ENCODE measurements at places on chromosomes 7 and 10.

GRCh38 chr10:31958856-31959255 is 30.2 kb upstream of the ARHGAP12 start:
- DNase-seq: no peak

DNA sequence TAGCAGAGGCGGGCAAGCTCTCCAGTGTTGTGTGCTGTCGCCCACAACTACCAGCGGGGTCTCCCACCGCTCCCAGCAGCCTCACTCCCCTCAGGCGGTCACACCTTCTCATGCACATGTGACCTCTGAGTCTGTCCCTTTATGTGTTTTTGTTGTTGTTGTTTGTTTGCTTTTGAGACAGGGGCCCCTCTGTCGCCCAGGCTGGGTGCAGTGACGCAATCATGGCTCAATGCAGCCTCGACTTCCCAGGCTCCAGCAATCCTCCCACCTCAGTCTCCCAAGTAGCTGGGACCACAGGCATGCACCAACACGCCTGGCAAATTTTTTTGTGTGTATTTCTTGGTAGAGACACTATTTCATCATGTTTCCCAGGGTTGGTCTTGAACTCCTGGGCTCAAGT is 1.5 kb downstream of the CPSF4 start:
- DNase-seq: no peak

DNA sequence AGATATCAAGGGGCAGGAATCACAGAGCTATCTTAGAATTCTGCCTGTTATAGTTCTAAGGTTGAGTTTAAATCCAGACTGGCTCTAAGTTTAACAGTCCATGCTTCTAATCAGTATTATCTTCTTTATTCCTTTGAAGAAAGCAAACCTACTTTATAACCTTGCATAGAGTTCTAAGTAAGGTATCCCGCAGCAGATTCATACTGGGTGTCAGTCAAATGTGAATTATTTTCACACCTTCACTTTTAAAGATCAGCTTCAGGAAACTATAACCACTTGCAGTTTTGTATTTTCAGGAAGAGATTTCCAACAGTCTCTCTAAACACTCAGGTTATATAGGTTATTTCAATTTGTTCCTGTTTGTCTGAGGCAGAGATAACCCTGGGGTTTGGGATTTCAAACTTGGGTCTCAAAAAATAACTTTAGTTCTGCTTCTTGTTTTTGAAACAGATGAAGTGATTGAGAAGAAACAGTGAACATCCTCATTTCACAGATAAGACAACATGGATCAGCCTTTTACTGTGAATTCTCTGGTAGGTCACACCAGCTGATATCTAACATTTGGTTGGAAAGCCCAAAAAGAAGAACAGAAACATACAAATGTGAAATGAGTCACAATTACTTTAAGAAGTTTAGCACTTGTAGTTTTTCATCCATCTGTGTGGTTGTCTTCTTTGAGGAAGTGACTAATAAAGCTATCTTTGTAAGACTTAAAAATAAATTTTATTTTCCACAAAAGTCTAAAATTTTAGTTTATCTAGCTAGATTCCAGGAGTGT is 21.4 kb downstream of the STAMBPL1 start:
- DNase-seq: no peak

DNA sequence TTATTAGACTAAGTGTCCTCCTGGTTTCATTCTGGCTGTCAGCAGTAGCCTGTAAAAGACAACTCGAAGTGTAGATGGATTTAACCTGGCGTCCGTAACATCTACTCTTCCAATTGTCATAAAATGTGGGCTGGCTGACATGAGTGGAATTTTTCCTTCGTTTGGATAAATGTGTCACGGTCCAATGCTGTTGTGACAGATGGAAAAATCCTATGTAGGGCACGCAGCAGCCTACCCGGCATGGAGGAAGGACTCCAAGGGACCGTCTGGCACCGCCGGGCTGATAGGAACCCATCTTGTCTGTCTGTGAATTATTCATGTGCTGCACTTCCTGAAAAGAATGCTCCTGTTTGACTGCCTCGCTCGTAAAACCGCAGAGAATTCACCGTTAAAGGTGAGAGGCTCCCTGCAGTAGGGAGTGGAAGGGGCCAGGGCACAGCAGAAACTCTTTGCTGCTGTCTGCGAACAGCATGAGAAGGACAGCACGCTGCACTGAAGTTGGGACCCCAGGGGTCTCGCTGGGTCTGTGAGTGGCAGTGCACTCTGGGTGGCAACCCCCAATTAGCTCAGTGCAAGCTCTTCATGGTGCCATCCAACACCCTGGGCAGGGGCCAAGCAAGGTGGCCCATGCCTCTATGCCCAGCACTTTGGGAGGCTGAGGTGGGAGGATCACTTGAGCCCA is 1.6 kb upstream of the ORAI2 start:
- no peak for DNase-seq

- DNase-seq: no peak
Measured at GRCh38 chr7:80453699-80454340, 58.0 kb downstream of the GNAT3 start.

DNA sequence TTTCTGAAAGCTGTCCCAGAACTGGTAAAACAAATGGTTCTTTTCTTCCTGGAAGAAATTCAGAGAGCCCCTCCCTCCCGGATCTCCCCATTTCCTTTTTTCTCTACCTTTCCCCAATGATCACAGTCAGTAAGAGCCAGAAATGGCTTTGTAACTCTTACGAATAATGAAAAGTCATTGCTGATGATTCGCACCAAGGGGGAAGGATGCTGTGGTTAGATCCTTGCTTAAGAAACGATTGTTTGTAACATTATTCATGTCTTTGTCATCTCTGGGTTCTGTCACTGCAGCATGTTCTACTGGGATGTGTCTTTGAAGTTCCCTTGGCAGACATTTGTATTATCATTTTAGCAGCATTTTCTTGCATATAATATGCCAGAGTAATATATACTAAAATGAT is 138.9 kb downstream of the CACNB2 start:
- DNase-seq: no peak

DNA sequence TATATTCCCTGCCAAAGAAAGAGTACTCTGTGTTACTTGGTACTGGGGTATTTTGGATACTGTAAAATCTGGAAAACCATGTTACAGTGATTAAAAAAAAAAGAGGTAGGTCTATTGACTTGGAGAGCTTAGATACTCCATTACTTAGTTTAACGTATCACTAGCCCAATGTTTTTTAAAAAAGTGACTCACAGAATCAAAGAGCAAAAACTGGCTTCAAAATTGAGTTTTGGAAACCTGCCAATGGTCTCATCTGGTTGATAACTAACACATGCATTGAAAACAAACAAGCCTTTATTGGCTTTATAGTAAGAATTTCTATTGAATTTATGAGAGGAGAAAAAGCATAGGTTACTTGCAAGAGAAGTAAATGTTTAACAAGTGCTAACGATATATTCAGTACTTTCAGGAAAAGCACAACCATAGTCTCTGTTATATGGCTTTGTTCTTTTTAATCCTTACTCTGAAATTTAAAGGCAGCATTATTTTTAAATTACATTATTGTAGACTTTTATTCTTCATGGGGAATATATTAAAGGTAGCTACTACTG is 563.3 kb upstream of the SORCS1 start:
- DNase-seq: no peak

DNA sequence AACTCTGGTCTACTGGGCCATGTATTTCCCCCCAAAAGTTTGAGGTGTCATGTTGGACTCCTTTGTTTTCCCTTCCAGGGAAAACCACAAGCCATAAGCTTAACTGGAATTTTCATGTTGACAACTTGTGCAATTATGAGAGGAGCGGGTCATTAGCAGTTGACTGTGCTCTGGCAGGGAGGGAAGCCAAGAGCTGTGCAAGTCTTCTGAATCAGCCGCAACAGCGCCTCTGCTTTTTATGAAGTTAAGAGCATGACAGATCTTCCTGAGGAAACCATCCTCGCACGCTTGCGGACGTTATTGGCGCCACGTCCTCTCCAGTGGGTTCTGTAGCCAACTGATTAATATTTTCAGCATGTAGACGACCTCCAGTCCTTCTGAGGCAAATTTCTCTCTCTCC is 148.7 kb upstream of the MKI67 start:
- no peak for DNase-seq

DNA sequence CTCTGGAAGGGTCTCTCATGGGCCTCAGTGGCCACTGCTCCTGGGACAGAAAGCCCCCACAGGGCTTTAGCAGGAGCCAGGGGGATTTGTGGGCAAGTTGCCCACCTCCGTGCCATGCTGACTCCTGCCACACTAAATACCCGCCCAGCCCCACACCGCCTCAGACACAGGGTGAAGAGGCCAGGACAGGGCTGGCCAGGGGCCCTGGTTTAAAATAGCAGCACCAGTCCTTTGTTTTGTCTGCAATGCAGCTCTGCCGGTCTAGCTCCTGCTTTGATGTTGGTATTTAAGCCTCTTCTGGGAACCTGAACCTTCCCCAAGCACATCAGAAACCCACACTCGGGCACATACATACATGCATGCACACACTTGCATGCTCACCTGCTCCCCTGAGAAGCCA is 14.4 kb upstream of the TNRC18 start:
- DNase-seq: no peak

- no peak for DNase-seq
Measured at GRCh38 chr7:119936836-119937235, 336.1 kb upstream of the KCND2 start.

DNA sequence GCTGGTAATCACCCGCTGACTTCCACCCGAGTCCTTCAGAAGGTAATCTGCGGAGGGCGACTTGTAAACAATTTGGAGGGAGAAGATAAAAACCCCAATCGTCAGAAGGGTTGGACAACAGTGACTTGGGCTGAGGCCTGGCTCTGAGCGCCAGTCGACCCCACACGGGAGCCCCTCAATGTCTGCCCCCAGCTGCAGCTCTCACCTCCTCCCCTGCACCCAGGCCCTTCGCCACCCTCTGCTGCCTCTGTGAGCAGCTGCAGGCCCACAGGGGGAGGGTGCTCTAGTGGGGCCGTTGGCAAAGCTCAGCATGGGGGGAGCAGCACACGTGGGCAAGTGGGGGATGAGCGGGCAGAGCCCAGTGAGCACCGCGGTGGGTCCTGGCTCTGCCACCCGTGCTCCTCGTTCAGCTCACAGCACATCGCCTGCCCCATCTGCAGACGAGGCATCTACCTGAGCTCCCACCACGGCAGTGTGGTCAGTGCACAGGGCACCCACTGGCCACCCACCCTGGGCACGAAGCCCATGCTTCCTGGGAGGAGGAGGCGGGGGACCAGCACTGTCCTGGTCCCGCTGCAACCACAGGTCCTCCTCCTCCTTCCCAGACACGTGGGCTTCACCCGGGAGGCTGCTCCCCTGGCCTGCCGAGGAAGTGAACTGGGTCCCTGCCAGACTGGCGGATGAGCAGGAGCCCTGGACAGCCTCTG is 280.5 kb downstream of the ELFN1 start:
- no peak for DNase-seq

DNA sequence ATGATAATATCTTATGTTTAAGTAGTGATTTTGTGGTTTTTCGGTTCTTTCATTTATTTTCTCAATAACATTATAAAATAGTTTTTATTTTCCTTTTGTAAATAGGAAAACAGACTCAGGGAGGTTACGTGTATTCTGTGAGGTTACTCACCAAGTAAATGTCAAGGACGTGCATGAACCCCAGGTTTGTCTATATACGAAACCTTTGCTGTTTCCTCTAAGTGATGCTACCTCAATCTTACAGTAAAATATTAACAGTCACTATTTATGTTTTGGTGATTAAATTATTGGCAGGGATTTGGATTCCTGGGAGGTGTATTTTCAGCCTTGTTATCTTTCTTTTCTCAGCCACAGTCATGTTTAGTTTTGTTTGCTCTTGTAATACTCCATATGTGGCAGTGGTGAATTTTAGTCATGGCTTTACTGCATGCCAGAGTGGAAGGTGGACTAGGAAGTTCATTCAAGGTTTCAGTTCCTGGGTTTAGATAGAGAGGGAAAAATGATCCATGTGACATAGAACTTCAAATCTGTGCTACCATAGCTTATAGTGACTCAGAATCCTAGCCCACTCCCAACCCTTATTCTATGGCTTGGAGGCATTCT is 139.9 kb downstream of the ARL4A start:
- DNase-seq: no peak

DNA sequence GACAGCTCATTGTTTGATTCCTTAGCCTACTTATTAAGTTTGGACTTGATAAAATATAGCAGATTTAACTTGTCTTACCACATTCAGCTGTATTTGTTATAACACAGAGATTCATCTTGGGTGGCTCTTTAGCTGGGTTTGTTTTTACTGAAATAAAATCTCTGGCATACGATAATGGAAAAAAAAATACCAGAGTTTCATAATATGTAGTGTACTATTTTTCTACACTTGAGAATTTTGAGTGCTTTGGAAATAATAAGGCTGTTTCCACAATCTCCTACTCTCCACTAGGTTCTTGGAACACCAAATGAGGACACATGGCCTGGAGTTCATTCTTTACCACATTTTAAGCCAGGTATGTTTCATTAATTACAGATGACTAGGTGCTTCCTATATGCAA is 218.6 kb upstream of the FZD1 start:
- no peak for DNase-seq

- no peak for DNase-seq
Measured at GRCh38 chr10:44419790-44420549, 35.1 kb upstream of the CXCL12 start.

GRCh38 chr7:86768967-86769760 is 125.5 kb downstream of the GRM3 start:
- DNase-seq: no peak

GRCh38 chr7:106864298-106865081 is 592 bp upstream of the PIK3CG start:
- DNase-seq: no peak

DNA sequence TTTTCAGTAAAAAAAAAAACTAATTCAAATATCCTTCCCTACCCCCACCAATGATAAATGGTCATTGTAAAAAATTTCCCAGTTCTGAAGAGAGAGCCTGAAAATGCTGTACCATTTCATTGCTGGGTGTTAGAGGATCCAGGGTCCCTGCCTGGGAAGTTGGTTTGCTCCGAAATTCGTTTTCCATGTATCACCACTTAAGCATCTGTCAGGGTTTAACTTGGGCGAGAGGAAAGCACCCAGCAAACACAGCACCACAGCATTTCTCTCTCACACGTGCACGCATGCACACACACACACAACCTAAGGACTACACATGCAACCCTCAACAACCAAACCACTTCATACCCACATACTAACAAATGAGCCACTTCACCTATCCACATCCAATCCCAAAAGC is 42.1 kb upstream of the EMX2 start:
- DNase-seq: no peak

GRCh38 chr10:89466599-89467035 is 52.2 kb downstream of the IFIT5 start:
- no peak for DNase-seq

DNA sequence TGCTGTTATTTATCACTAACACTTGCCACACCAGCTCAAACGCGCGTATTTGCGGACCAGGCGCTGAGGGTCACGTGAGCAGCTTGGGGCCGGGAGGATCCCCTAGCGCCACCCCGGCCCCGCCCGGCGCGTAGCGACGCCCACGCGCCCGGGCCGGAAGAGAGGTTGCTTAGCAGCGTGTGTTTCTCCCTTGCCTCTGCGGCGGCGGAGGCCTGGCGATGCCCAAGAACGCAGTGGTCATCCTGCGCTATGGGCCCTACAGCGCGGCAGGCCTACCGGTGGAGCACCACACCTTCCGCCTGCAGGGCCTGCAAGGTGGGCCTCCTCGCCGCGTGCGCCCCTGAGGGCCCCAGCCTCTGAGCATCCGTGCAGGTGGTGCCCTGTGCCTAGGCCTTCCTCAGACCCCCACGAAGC is at the start of gene C10orf53:
Gene C10orf53, plus strand, starts transcription at position 172 of the 414 bp plus-strand sequence. Its CDS starts 47 bp downstream, at position 219.
- no peak for DNase-seq
